ENCODE measurements at places on chromosomes 1 and 21. TPM values are rescaled to one million over a fixed set of nuclear protein-coding genes. Genes with fewer than 3 reads are reported as not detected.

UBE2U gene
- polyA plus RNA-seq = not detected

CCDC185 gene
- polyA plus RNA-seq = not detected

- DNase-seq = no peak
These were observed 49.2 kb downstream of the S1PR1 start for GRCh38 chr1:101285922-101286570.

DNA sequence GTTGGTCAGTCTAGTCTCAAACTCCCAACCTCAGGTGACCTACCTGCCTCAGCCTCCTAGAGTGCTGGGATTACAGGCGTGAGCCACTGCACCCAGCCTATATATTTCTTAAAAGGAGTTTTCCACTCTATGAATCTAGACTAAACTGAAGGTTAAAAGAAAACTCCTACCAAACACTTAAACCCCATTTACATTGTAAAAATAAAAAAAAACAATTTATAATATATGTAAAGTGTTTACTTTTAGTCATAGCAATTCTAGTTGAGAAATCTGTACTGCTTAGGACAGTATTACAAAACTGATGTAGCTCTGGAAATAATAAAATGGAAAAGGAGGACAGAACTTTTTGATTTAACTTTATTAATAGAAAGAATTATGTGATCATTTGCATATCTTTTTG, 9.5 kb downstream of the ASB17 start:
- no peak for DNase-seq

DNA sequence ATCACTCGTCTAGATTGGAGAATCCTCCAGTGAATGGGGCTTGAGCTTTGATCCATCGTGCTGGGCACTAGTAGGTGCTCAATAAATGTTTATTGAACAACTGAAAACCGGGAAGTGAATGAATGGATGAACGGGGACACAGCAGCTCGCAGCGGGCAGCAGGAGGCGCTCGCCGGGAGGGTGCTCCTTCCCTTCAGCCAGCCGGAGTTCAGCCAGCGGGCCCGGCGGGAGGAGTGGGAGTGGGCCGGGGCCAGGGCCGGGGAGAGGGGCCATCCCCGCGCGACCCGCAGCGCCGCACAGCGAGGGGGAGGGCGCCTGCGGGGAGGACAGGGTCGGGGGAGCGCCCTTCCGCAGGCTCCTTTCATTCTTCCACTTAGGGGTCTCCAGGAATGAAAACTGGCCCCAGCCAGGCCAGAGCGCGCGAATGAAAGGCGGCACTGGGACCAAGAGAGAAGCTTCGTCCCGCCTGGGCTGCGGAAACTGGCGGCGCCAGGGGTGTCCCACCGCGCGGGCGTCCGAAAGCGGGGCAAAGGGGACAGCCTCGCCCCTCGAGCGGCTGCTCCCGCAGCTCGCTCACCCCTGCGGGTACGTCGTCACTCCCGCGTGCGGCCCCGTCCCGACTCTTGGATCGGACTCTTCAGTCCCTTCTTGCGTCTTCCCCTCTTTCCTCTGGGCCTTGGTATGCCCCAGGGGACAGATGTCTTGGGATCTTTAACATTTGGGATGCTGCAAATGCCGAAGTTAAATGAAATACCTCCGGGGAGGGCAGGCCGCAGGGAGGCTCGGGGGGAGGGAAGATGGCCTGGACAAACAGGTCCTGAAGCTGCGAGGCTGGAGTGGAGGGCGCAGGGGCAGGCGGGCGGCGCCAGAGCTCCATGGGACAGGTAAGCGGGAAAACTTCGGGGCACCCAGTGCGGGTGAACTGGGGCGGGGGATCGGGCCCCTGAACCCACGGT, 3.6 kb upstream of the INAVA start:
- no peak for DNase-seq

DNA sequence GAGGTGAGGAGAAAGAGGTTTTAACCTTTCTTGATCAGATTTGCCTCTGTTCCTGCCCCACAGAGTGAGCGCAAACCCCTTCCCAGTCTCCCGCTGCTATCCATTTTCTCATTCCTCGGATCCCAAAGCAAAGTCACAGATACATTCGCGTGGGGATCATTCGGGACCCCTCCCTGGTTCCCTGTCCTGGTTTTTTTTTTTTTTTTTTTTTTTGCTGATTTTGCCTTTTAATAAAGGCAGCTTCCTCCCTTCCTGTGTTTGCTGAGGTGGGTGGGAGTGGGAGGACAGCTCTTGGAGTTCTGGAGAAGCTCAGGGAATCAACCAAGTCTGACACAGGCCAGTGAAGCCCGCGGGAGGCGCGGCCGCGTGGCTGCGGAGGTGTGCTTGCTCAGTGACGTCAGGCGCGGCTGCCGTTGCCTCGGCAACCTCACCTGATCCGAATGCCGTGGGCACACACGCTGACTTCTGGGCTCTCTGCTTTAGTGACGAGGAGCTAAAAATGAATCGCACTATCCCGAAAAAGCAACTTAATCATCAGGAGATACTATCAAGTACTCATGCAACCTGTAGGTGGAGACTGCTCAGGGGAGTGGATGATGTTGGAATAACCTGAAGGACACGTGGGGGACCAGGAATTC, 106.4 kb downstream of the TBX19 start:
- no peak for DNase-seq

GRCh38 chr1:192601567-192601966, 26.0 kb downstream of the RGS1 start:
- no peak for DNase-seq

DNA sequence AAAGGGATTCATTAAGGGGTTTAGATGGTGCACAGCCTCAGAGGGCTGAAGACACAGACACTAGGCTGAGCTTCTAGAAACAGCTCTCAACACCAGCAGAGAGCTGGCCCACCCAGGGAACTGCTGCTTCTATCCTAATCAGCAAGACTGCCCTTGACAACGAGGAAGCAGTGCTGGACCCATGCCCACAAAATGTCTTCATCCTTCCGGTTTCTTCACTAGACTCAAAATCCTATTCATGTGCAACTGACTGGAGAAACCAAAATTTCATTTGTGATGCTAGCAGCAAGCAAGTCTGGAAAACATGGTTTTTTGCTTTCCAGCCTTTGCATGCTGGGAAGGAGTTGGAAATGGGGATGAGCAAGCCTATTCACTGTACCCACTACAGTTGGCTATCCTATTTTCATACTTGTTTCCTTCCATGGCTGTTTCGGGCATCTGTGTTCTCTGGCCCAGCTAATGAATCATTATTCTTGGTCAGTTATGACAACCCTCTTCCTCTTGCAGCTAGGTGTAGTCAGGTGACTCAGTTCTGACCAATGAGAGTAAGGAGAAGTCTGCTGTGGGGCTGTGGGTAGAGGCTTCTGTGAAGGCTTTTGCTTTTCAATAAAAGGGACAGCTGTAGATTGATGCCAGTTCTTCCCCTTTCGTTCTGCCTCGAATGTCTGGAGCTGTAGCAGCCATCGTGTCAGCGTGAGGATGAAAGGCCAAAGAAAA, 14.6 kb upstream of the TMEM61 start:
- no peak for DNase-seq

- DNase-seq = no peak
These were observed 37.9 kb upstream of the RHOU start for GRCh38 chr1:228697207-228698016.

DNA sequence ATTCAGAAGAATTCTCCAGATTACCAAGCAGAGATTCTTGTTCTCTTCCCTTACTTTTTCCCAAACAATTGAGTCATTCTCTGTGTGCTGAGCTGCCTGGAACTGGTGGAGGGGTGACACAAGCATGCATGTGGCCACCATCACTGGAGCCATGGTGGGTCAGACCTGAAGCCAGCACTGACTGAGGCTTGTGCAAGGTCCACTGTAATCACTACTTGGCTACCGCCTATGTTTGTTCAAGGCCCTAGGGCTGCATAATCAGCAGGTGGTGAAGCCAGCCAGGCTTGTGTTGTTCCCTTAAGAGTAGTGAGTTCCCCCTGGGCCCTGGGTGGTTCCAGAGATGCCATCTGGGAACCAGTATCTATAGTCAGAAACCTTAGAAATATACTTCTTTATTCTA, 183.8 kb downstream of the DNAH14 start:
- no peak for DNase-seq

Measured in forelimb muscle (tissue), 1 donor.